ENCODE measurements at places on chromosomes 11 and 22. TPM values are rescaled to one million over a fixed set of nuclear protein-coding genes. Genes with fewer than 3 reads are reported as not detected.

Gene ALX4
- 2.9 TPM for total RNA-seq

Gene APOL5
- total RNA-seq = not detected

Gene SLC7A4
- not detected for total RNA-seq

Gene CABP7
- 0.22 TPM for total RNA-seq

Gene RAB3IL1
- 15.1 TPM for total RNA-seq

Gene MS4A3
- not detected for total RNA-seq

Gene ARHGAP32
- total RNA-seq = 4.8 TPM

Gene TSPAN32
- not detected for total RNA-seq

Gene SYT9
- 0.16 TPM for total RNA-seq

Gene PLAAT4
- 1.8 TPM for total RNA-seq

Gene MEI1
- total RNA-seq = not detected

Gene A4GALT
- 15.2 TPM for total RNA-seq

Gene PHLDA2
- 128 TPM for total RNA-seq

Gene SLC25A1
- total RNA-seq = 55.8 TPM

Gene OR8G1
- not detected for total RNA-seq

Gene ESAM
- total RNA-seq = 14.9 TPM

Gene TRIM51
- not detected for total RNA-seq

Data from A549 treated with GW870086 at 1 μM for 4 hours (cell line).